ENCODE measurements at places on chromosomes 13 and 19.

GRCh38 chr13:21218351-21219035 lies 42.0 kb downstream of the MRPL57 start:
- DNase-seq = no peak

DNA sequence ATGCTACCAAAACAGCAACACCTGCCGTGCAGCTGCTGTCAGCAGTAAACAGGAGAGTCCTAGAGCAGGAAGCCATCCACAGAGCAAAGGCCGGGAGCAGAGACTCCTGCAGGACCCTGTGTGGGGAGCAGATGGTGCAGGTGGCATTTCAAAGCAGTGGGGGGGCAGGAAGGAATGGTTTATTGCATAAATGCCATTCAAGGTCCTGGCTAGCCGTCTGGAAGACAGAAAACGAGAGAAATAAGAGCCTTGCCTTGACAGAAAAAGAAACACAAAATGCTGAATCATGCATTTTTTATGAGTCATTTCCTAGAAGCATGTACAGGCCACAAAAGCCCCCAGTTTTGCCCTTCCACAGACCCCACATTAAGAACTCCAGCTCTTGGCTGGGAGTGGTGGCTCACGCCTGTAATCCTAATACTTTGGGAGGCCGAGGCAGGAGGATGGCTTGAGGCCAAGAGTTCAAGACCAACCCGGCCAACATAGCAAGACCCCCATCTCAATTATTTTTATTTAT lies 5.4 kb downstream of the RSPH6A start:
- DNase-seq = peak; percentile 59

DNA sequence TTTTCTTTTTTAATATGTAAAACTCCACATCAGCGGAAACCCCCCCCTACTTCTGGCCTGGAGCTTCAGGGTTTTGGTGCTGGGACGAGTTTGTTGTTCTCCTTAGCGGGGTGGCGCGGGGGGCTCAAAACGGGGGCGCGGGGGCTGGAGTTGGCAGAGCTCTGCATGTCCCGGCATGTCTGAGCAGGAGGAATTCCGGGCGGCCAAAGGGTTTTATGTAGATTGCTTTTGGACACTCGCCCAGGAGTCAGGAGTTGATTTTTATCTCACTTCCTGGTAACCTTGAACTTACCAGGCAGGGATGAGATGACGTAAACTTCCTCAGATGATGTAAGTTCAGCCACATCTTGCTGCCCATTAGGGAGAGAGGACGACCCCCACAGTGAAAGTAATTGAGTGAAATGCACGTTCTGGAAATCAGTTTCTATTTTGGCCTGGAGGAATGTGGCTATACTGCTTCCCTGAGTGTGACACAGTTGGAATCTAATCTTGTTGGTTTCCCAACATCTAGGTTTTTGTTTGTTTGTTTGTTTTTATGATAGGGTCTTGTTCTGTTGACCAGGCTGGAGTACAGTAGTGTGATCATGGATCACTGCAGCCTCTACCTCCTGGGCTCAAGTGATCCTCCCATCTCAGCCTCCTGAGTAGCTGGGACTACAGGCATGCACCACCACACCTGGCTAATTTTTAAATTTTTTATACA lies 21.0 kb upstream of the GDF15 start:
- DNase-seq = no peak

DNA sequence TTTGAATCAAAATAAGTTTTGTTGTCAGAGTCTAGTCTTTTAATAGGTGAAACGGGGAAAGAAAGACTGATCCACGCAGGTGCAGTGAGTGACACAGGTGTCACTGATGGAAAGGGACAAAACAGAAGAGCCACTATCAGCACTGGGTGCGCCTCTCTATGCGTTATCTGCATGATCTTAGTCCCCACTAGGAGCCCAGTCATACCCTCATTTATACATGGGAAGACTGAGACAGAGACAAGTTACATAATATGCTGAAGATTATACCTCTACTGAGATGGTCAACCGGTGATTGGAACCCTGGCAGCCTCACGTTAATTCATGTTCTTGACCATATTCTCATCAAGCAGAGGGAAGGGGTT lies 3.4 kb downstream of the LRCH1 start:
- DNase-seq = no peak

DNA sequence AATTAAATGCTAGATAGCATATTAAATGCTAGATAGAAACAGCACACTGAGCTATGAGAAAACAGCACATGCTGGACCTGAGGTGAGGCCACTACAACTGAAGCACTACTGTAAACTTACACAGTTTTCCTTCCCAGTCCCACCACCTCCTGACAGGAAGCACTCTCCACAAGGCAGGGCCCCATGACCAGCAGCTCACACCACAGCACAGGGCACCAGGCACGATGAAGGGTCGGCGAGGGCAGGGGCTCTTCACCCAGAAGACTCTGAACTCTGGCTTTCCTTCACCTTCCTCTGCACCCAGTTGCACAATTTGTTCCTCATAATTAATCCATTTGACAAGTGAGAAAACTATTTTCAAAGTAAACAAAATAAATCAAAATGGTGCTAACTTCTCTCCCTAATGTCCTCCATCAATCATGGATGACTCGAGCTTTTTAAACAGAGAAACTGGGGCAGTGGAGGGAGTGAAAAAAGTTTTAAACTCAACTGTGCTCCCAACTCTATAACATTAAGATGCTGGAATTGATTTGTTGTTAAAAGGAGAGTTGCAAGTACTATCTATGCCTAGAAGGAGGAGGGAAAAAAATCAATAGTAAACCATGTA lies 568.7 kb downstream of the UQCRFS1 start:
- no peak for DNase-seq

GRCh38 chr19:3983936-3984583 lies 1.2 kb downstream of the EEF2 start:
- no peak for DNase-seq

GRCh38 chr19:43331435-43332010 lies 22.0 kb upstream of the CD177 start:
- no peak for DNase-seq

DNA sequence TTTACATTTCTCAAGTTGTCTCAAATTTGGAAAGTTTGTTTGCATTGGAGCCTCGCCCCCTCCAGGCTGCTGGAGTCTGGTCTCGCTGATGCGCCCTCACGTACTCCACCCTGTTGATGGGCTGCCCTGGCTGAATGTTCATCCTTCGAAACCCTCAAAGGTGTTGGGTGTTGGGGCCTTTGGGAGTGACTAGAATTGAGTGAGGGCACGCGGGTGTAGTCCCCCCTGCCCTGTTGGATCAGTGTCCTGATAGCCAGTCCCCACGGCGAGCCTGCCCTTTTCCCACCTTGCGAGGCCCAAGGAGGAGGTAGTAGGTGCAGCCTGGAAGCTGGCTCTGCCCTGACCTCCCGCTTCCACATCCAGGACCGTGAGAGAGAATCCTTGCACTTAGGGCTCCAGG lies 14.8 kb downstream of the TFDP1 start:
- DNase-seq = no peak

DNA sequence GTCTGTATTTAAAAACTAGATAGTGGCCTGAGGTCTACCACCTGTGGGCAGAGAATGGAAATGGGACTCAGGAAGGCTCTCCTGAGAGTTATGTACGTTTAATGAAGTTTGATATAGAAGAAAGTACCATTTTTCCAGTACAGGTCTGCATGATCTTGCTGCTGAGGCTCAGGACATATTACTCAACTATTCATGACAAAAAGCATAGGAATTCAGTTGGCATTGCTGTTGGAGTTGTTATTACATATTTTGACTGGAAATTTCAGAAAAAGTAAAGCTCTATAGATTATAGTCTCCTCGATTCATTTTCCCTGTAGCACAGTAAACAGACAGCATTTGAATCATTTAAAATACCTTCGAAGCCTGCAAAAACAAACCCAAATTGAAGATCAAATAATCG lies 469.8 kb downstream of the DCT start:
- DNase-seq = no peak

DNA sequence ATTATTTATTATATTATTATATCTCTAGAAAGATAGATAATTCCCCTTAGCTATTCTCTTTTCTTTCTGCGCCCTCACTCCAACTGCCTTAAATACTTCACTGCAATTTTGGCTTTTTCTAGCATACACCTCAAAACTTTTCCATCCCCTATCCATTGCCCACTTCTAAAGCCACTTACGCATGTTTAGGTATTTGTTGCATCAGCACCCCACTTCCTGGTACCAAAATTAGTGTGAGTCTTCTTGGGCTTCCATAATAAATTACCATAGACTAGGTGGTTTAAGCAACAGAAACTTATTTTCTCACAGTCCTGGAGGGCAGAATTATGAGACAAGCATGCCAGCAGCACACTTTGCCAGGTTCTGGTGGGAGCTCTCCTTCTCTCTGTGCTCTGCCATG lies 209.0 kb downstream of the FGF14 start:
- no peak for DNase-seq

GRCh38 chr19:29567366-29567915 lies 38.6 kb upstream of the POP4 start:
- no peak for DNase-seq

- DNase-seq = no peak
These were observed 30.4 kb upstream of the FARP1 start for GRCh38 chr13:98112456-98112855.

DNA sequence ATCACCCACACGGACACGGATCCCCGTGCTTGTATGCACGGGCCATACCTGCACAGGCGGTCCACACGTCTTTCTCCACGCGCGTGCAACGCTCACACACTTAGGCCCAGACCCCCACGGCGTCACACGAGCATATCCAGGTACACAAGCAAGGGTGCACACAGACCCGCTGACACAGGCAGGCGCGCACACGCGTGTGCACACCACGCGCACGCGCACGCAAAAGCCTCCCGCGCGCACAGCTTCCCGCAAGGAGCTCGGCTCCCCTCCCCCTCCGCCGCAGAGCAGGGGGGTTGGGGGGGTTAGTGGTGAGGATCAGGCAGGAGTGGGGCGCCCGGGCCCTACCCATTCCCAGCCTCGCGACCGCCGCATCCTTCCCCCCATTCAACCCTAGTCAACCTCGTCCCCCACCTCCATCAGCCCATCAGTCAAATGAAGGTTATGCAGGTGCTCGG lies 407 bp downstream of the RAB3A start:
- DNase-seq = no peak

- DNase-seq = no peak
These were observed 31.1 kb downstream of the SLC7A1 start for GRCh38 chr13:29564373-29564772.

- DNase-seq = no peak
These were observed 34.4 kb upstream of the OXGR1 start for GRCh38 chr13:97028441-97029299.

- DNase-seq = no peak
These were observed 3.2 kb downstream of the CRLF1 start for GRCh38 chr19:18603255-18603957.

DNA sequence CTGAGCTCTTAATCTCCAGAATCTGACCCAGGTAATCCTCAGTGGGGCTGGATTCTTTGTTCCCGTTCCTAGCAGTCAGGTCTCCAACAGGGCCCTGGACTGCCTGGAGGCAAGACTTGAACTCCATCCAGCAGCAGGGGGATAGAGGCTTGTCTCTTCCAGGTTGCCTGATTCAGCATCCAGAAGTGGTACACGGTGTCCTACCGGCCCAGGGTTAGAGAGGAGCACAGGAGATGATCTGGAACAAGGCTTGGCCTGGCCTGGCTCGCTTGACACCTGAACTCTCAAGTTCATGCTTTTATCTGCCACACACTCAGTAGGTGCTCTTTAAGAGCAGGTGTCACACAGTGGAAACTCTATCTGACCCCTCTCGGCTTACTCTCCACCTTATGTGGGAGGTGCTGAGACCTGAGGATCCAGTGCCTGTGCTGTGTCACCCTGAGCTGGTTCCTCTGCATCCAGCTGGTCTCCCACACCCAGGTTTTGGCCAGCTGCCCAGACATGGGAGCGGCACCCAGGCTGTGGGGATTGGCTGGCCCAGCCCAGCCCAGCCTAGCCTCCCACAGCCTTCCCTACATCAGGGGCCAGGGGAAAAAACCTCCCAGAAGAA lies at the start of gene CYP4F3:
TSS of gene CYP4F3 (plus strand) at position 604 of the 610 bp plus-strand sequence. CDS start 519 bp downstream, outside the sequence.
- peak; percentile 18 for DNase-seq

- DNase-seq = peak; percentile 91
These were observed at the start of gene ZNF112 for GRCh38 chr19:44356383-44357111. TSS of gene ZNF112 (minus strand) at chr19:44356680. CDS start at chr19:44340539, 16,141 bp downstream.

- no peak for DNase-seq
These were observed 30.2 kb downstream of the ITM2B start for GRCh38 chr13:48263196-48263595.

GRCh38 chr13:46903748-46904147 lies 6.9 kb upstream of the HTR2A start:
- DNase-seq = no peak

- DNase-seq = no peak
These were observed 5.4 kb downstream of the MRPS31 start for GRCh38 chr13:40765602-40766001.

DNA sequence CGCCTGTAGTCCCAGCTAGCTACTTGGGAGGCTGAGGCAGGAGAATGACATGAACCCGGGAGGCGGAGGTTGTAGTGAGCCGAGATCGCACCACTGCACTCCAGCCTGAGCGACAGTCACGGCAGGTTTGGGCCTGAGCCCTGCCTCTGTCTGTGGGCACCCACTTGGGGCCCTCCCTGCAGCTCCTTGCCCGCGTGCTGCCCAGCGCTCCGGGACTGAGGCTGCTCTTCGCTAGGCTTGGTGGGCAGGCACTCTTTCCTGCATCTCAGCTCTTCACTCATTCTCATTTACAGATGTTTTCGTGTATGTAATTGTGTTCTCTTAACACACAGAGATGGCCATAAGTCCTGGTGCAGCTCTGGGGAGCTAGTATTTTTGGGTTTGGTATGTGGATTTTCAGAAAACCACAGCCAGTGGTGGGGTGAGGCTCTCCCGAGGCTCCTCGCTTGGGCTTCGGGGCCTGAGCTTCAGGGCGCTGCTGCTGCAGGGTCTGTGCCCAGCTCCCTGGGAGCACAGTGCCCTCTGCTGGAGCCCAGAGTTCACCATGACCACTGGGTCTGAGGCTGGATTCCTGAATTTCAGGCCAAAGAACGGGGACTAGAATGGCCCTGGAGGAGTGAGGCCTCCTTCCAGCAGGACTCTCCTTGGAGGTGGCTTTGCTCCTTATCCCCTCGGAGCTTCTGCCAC lies 15.2 kb downstream of the UPF1 start:
- no peak for DNase-seq

GRCh38 chr19:32165141-32165540 lies 180.3 kb upstream of the ZNF507 start:
- no peak for DNase-seq

DNA sequence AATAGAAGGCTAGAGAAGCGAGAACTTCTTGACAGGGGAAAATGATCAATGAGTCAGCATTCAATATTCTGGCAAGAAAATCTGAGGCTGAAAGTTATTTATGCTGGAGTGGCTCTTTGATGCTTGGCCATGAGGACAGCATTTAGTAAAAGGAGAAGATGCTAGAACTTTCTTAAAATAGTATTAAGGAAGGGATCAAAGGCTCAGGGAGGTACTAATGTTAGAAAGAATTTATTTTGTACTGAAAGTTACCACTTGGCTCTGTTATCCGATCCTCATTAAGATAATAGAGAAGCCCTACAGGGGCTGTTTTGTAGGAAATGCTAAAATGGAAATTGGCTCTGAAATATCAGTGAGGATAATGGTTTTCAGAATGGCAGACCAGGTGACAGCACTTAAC lies 1774.6 kb upstream of the PCDH20 start:
- no peak for DNase-seq
